ENCODE measurements at places on chromosomes 1 and 21.

DNA sequence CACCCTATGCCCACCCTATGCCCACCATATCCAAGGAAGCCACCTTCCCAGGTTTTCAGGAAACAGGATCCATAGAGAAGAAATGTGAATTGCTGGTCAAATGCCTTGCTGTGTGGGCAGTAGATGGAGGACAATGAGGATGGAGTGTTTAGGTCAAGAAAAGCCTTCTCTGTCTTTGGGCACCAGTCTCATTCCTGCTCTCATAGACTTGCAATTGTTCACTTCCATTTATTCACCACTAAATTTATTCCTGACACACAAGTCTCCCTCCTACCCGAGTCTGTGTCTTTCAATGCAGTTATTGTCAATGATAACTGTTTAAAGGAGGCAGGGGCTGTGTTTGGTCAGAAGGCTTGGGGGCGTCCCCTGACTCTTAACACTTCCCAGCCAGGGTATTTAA, 48.0 kb upstream of the ITPKB start:
- DNase-seq: no peak

GRCh38 chr1:44724296-44724954, 6.5 kb downstream of the RNU5D-1 start:
- no peak for DNase-seq

DNA sequence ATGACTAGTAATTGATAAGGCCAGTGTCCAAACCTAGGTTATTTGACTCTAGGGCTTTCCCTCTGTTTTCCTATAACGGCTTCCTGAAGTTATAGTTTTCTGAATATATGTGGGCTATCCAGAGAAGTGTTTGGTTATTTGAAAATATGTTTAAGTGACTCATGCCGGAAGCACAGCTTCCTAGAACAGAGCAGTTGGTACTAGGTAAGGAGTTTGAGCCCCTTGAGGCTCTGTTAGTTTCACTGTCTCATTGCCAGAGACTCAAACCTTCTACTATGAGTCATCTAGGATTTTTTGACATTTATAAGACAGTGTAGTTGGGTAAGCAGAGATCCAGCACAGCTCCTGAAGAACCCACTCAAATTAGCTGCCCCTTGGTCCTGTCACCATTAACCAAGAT, 27.1 kb upstream of the LEPR start:
- DNase-seq: peak; percentile 27

- peak; percentile 83 for DNase-seq
Measured at GRCh38 chr1:248886237-248886895, 19.7 kb upstream of the PGBD2 start.

GRCh38 chr1:161502641-161503393, 2.4 kb upstream of the FCGR2A start:
- DNase-seq: no peak

DNA sequence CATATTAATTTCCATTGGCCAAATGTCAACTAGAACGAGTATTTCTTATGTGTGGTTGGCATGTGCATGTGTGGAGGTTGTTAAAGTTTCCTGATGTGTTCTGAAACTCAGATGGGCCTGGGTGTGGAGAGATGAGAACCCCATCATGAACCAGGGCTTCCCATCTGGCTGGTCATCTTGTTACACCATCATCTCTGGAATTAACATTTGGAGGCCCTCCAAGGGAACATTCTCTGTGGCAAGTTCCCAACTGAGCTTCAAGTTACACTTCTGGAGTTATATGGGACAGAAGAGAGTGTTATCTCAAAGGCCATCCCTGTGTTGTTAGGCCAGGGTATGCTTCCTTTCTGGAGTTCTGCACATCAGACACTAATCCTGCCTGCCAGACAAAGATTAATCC, 183.6 kb downstream of the TTLL7 start:
- peak; percentile 60 for DNase-seq

DNA sequence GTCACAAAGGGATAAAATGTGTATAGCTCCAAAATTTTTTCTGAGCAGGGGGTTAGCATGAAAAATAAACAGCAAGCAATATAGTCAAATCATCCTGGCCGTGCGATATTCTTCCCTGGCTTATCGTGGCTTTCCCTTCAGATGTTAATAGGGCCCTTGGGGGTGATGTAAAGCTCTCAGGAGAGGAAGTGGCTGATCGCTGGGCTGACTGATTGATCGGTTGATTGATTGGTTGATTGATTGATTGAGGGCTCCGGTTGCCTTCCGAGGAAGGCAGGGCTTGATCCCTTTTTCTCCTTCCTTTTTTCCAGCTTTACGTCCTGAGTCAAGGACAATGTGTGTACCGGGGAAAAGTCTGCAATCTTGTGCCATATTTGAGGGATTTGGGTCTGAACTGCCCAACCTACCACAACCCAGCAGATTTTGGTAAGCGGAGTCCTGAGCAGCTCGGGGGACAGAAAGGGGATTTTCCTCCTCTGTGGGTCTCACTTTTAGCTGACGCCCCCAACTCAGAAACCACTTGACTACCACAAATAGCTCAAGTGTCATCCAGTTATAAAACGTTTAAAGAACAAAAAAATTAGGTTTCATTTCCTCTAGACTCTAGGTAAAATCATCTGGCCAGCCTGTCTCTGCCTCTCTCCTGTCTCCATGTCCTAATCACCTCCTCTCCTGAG, 29.5 kb downstream of the TFF3 start:
- DNase-seq: no peak

- peak; percentile 47 for DNase-seq
Measured at GRCh38 chr1:43621861-43622260, 28.1 kb upstream of the KDM4A start.

- peak; percentile 93 for DNase-seq
Measured at GRCh38 chr1:15703562-15703961, 19.4 kb downstream of the PLEKHM2 start.

DNA sequence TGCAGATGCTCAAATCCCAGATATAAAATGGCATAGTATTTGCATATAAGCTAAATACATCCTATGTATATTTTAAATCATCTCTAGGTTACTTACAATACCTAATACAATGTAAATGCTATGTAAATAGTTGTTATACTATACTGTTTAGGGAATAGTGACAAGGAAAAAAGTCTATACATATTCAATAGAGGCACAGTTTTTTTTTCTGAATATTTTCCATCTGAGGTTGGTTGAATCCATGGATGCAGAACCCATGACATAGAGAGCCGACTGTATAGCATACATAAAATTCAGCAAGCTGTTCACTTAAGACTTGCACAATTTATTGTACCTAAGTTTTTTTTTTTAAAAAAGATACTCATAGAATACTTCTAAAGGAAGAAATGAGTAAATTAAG, 6.5 kb downstream of the TAF13 start:
- DNase-seq: no peak

- DNase-seq: peak; percentile 32
Measured at GRCh38 chr1:114033216-114033706, 54.0 kb downstream of the OLFML3 start.

DNA sequence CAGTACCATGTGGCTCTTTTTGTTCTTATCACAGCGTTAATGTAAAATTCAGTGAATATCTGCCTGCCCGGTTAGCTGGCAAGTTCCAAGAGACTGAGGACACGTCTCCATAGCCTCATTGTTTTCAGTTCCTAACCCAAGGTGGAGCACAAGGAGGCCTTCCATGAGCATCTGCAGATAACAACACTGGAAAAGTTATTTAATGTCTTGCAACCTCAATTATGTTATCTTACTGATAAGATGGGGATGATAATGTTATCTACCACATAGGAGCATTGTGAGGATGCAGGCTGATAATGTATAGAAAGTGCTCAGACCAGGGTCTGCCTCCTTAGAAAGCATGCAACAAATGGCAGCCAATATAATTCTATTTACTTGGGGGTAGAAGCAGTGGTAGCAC, 109.6 kb upstream of the DNAH14 start:
- no peak for DNase-seq

GRCh38 chr1:246632281-246633168, 66.3 kb downstream of the CNST start:
- peak; percentile 56 for DNase-seq

GRCh38 chr1:115771094-115771846, 2.8 kb upstream of the CASQ2 start:
- no peak for DNase-seq

- DNase-seq: no peak
Measured at GRCh38 chr1:18581420-18581880, 49.2 kb upstream of the PAX7 start.

- no peak for DNase-seq
Measured at GRCh38 chr1:12438349-12438924, 179.6 kb downstream of the DHRS3 start.

DNA sequence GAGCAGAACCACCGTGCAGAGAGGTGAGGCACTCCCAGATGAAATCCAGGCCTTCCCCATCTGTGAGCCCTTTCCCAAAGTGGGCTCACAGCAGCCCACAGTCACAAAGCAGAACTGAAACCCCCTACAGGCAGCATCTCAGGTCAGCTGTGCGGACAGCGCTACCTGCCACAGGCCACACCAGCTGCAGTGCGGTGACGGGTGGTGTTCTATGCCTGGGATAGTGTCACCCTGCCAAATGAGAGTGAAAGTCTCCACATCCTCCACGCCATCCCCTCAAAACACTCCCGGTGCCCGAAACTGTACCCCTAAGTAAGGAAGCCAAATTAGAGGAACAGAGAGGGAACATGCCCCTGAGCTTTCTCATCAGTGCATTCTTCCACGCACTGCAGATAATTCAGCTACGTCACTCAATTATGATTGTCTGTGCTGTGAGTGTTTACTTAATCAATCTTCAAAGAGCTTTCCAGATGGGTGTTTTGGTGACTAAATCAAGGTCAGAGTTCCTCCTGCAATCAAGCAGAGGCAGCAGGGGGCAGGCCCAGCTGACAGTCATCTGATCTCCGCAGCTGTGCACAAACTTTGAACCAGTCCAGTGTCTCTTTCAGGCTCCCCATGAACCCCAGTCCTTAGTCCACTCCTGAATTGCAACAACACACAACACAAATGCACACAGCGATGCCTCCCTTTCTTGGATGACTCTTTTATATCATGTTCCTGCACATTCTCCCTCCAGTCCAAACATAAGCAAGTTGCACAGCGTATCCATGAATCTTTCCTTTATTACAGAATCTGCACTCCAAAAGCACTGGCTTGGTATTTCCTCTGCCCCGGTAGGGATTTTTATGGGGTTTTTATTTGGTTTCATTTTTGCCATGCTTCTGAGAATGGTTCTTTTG, 150.0 kb downstream of the TOMM20 start:
- DNase-seq: peak; percentile 79

DNA sequence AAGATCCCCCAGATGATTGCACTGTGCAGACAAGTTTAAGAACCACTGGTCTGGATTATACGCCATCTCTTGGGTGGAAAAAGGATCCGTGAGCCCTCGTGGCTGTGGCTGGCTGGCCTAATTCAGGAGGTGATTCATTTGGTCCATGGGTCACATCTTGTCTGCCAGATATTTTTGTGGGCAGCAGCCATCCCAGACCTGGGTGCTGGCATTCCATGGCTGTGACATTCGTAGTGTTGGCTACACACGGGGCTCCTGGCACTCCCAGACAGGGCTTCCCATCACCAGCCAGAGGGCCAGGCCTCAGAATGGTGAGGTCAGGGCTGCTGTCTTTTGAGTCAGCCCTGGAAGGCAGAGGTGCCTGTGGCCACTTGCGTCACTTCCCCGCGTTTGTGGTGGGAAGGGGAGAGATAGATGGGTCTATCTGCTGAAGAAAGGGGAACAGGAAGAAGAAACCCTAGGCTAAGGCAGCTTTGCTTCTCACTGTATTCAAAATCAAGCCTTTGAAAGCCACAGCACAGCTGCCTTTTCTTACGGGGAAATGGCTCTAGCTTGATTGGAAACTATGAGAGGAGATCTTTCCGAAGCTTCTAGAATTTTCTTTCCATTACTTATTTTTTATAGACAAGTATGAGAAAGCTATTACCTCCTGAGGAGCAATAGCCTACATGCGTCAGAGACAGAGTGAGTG, 32.4 kb downstream of the EIF2D start:
- DNase-seq: peak; percentile 96

DNA sequence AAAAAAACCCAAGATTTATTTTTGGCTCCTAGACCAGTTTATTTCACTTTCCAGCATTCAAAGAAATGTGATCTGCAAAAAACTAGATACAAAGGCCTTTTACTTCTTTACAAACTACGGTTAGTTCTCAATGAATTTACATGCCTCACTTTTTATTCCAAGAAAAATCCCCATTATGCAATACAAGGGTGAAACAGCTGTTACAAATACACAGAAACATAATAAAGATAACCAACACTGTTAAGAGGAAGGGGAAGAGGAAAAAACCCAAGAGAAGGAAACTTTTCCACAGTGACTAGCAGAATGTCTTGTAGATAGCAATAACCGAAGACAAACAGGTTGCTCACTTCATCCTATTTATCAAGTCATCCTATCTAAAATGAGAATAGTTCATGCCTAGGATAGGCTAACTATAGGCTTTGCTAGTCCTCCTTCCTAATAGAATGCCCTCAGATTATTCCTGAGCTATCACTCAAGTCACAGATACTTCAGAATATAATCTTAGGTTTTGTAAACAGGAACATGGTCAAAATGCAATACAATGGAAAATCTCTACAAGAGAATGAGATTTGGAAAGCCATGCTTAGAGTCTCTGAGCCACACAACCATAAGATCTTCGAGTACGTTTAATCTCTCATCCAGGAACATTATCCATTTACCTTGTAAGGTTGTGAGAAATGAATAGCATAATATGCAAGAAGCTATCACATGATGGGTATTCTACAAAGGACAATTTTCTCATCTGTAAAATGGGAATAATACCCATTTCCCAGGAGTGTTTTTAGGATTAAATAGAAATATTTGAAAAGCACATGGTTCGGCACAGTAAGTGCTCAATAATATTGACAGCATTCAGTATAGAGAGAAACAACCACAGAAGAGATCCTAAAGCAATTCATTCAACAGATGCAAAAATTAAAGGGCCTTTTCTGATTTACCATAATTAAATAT, 5.4 kb downstream of the PNRC2 start:
- DNase-seq: peak; percentile 34

DNA sequence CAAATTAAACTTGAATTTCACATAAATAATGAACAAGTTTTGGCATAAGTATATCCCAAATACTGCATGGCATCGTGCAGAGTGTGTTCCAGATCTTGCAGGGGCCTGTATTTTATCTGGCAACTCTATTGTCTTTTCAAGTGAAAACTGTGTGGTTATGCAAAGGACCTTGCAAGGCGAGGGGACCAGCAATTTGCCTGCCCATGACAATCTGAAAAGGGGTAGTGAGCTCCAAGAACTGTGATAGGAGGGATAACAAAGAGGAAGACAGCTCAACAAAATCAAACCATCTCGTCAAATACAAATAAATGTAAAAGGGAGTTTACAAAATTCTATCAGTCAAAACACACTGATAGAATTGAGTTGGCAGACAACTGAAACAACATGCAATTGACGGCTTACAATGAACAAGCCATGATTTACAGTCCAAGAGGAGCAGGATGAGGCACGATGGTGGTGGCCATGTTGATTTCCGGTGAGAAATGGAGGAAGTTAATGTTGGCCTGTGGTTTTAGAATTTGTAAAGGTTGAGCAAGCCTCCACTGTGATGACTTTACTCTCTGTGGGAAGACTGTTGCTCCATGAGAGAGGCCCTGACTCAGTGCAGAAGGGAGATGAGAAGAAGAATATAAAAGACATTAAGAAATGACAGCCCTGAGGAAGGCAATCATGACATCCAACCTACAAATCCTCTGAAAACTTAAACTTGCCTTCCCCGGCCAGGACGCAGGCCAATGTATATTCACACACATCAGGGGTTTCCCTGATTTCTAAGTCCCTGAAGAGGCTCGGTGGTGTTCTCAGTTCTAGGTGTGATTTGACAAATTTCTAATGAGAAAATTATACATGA, 132.2 kb downstream of the ADSS2 start:
- DNase-seq: peak; percentile 27
